ENCODE measurements at places on chromosomes 7 and 10. TPM values are rescaled to one million over a fixed set of nuclear protein-coding genes. Genes with fewer than 3 reads are reported as not detected.

DNA sequence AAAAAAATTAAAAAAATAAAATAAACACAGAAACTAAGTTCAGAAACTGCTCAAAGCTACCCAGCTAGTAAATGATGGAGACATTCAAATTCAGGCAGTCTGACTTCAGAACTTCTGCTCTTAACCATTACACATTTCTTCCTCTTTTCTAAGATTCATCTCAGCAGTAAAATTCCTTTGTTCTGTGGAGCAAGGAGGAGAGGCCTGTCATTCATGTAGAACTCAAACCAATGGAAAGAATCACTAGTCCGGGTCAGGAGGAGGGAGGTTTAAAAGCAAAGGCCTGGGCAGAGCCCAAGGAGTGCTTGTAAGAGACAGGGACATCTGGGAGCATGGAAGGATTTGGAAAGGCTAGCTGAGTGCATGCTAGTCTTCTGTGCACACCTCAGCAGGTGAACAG lies 37.9 kb upstream of the DNAJB12 start:
- DNase-seq: no peak

GRCh38 chr10:110507346-110507745 lies 9.6 kb downstream of the DUSP5 start:
- DNase-seq: no peak

DNA sequence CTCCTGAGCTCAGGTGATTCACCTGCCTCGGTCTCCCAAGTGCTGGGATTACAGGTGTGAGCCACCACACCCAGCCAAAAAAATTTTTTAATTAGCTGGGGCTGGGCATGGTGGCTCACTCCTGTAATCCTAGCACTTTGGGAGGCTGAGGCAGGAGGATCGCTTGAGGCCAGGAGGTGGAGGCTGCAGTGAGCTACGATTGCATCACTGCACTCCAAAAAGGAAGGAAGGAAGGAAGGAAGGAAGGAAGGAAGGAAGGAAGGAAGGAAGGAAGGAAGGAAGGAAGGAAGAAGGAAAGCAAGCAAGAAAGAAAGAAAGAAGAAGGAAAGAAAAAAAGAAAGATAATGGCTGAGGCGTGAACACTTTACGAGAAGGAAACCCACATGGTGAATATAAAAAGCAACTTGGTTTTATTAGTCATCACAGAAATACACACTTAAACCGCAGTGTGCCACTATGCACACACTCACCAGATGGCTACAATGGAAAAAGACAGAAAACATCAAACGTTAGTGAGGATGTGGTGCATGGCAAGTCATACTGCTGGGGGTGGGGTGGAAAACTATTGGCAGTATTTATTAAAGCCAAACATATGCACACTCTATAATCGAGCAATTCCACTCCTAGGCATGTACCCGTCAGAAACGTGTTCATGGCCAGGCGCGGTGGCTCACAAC lies 4.4 kb upstream of the CCL26 start:
- peak; percentile 52 for DNase-seq

CRPPA gene
- total RNA-seq: 1.3 TPM

GRCh38 chr7:18526368-18526878 lies 30.9 kb downstream of the HDAC9 start:
- no peak for DNase-seq

C7orf57 gene
- total RNA-seq: not detected

GRCh38 chr7:141014125-141014523 lies 628 bp downstream of the MRPS33 start:
- DNase-seq: peak; percentile 24

DNA sequence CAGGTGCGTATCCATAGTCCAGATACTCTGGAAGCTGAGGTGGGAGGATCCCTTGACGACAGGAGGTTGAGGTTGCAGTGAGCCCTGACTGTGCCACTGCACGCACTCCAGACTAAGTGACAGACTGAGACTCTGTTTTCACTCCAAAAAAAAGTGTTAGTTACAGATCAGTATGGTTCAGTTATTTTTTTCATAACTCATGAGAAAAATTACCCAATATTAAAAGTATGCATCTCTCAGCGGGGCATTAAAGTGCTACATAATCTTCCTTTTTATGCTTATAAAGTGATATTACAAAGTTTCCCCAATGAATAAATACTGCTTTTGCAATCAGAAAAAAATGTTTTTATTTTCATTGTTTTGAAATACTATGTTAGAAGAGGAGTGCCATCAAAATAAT lies 147.9 kb downstream of the ZNF438 start:
- no peak for DNase-seq

GRCh38 chr7:137592232-137592896 lies 248.8 kb upstream of the PTN start:
- peak; percentile 81 for DNase-seq

SRRM3 gene
- 1.5 TPM for total RNA-seq

DNA sequence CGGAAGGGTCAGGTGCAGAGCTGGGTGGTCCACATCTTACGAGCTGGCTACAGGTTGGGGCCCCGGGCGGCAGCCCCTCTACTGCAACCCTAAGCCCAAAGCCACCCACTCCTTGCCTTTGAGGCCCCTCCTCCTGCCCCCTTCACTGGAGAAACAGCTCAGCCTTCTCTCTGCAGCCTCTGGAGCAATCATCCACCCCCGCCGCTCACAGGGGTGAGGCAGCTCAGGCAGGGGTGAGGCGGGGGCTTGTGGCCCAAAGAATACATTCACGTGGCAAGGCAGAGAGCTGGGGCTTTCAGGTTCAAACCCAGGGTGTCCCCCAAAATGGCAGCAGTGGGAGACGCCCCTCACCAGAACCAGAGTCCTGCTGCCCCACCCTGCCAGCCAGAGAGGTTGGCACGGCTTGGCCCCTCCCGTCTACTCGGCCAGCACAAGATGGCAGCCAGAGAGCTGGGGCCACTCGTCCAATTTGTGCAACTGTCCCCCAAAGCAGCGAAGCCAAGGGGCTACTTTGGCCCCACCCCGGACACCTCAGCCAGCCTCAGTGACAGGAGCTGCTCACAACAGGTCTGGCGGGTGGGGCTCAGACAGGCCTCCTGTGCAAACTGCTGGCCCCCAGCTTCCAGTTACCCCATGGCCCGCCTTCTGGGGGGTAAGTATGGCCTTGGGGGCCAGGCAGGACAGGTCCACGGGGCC lies 7.2 kb downstream of the GNB2 start:
- no peak for DNase-seq

FEZF1 gene
- total RNA-seq: not detected

DNA sequence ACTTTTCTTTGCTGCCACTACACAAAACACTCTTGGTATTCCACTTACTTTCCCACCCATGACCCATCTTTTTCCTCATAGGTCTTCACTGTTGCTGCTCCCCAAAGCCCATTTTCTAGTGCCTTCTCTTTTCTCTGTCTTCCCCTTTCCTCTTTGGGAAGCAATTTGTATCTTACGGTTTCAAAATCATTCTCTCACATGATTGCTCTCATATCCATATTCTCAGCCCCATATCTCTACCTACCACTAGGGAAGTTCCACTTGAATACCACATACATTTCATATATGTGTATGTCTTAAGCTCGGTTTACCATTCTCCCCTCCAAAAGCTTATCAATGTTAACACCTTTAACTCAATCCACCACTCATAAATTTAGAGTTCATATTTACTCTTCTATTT lies 3.2 kb upstream of the UBE2D1 start:
- DNase-seq: no peak

MSMB gene
- total RNA-seq: not detected

TCTN3 gene
- total RNA-seq: 39.9 TPM

DNA sequence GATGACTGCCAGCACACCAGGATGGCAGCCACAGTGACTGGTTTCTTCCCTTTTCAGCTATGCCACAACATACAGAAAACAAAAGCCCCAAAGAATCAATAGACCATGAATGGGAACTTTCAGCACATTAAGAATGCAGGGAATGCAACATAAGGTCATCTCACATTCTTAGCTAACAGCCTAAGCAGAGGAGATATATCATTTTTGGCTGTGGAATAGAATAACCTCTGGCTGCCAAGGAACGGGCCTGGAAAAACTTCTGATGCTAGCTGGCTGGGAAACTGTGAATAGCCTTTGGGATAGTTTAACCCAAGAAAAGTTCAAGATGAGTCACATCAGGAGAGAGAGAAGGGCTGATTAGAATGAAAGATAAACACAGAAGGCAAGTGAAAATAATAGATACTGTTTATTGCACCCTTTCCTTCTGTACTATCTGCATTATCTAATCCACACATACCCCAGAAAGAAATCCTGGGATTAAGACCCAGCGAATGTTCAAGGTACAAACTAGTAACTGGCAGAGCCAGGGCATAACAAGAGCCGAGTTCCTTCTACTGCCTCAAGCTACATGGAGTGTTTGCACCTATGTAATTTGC lies 169.2 kb downstream of the SEMA3A start:
- peak; percentile 91 for DNase-seq

DNA sequence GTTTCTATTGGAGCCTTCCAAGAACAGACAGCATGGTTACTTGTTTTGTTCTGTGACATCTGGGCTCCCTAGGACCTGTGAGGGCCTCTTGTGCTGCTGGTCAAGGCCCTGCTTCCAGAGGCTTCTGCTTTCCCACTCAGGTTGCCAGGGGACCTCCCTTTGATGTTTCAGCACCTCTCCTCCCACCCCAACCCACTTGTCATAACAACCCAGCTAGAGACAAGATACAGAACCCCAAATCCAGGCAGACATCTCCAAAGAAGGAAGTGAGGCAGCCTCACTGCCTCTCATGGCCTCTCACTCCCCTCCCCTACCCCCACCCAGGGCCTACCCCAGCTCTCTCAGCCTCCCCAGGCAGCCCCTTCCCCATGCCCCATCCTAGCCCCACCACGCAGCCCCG lies 11.3 kb downstream of the NFKB2 start:
- no peak for DNase-seq

- DNase-seq: no peak
Measured at GRCh38 chr10:59997827-59998525, 91.6 kb upstream of the CCDC6 start.

DNA sequence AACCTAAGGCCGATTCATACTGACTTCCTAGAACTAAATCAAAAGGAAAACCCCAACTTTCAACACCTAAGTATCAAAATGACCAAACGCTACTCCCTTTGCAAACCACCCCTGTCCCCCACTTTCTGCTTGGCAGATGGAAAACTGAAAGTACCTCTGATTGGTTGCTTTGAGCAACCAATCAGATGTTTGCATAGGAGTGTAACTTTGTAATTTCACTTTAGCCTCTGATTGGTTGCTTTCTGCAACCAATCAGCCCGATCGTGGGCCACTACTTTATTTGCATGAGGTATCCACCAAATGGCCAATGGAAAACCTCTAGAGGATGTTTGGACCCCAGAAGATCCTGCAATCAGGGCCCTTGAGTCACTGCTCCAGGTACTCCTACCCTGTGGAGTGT lies 12.3 kb upstream of the SNX10 start:
- peak; percentile 7 for DNase-seq

OR6V1 gene
- total RNA-seq: not detected

GRCh38 chr10:54702583-54703485 lies 98.2 kb downstream of the PCDH15 start:
- no peak for DNase-seq

CRYGN gene
- total RNA-seq: not detected

GRCh38 chr10:27547047-27547446 lies 42.9 kb downstream of the RAB18 start:
- DNase-seq: no peak

GRCh38 chr10:60114765-60115586 lies 208.6 kb upstream of the CCDC6 start:
- DNase-seq: peak; percentile 83

- no peak for DNase-seq
Measured at GRCh38 chr10:21021843-21022594, 124.9 kb upstream of the NEBL start.

SEMA4G gene
- total RNA-seq: 0.99 TPM

- no peak for DNase-seq
Measured at GRCh38 chr7:132443761-132444520, 132.3 kb downstream of the PLXNA4 start.

SEMA3D gene
- 18.8 TPM for total RNA-seq

NEUROD6 gene
- not detected for total RNA-seq

GRCh38 chr7:83546586-83546985 lies 102.4 kb downstream of the SEMA3E start:
- no peak for DNase-seq

GRCh38 chr10:66176772-66177171 lies 749.1 kb upstream of the LRRTM3 start:
- DNase-seq: no peak

DNA sequence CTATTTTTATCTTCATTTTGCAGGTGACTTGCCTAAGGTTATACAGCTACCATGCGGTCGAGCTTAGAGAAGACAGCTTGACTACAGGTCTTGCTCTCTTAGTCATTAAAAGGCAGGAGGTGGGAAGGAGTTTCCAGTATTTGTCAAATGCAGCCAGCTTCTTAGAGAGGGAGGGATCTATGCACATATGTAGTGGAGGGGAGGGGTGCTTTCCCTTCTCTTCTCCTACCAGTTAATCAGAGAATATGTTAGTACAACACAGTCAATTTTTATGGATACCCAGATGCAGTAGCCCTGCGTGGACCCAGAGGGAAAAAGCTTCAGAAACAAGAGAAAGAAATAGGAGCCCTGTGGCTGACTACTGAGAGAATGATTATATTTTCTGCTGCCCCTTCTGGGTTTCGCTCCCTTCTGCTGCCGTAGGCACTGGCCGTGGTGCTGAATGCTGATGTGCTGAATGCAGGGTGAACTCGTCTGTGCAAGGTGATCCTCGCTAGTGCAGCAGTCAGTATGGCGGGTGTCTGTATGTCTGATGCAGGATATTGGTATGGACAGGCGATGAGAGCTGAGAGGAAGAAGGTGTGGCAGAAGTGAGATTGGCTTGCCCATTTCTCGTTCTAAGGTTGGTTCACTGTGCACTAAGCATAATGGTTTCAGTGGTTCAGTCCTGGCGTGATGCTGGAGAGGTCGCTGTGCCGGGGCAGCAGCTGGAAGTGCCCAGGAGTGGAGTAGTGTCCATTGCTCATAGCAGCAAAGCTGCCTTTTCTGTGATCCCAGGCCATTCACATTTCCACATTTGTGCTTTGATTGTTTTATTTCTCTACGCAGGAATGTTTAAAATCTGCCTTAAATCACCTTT lies 189.2 kb upstream of the PODXL start:
- peak; percentile 68 for DNase-seq

DNA sequence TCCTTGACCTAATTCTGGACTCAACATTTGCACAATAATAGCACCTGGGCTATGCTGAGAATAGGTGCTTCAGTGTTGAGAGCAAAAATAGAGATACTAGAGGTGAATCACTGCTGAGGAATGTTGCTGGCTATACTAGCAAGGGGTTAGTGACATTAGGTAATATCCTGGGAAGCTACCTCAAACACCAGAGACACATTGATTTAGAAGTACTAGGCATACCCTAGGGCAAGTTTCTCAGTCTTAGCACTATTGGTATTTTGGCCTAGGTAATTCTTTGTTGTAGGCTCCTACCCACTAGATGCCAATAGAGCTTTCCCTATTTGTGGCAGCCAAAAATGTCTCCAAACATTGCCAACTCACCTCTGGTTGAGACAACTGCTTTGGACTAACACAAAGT lies 484.0 kb upstream of the MBL2 start:
- DNase-seq: no peak

- no peak for DNase-seq
Measured at GRCh38 chr7:71430246-71430645, 298.3 kb downstream of the GALNT17 start.

GRCh38 chr10:120511165-120511564 lies 54.1 kb downstream of the PLPP4 start:
- no peak for DNase-seq

FANK1 gene
- 0.60 TPM for total RNA-seq
